Diencephalon (tissue), 1 donor: ENCODE measurements at places on chromosomes 5 and 9. TPM values are rescaled to one million over a fixed set of nuclear protein-coding genes. Genes with fewer than 3 reads are reported as not detected.

Gene FYB1
- total RNA-seq, result 5.8 TPM

Gene GPSM1
- total RNA-seq, result 62.5 TPM

Gene DMAC1
- total RNA-seq, result 30.0 TPM

Gene C5orf52
- not detected for total RNA-seq
